ENCODE measurements at places on chromosomes 13 and 19. TPM values are rescaled to one million over a fixed set of nuclear protein-coding genes. Genes with fewer than 3 reads are reported as not detected.
A peak's percentile ranks its signal among the peaks of the same experiment; 100 is the strongest.

DNA sequence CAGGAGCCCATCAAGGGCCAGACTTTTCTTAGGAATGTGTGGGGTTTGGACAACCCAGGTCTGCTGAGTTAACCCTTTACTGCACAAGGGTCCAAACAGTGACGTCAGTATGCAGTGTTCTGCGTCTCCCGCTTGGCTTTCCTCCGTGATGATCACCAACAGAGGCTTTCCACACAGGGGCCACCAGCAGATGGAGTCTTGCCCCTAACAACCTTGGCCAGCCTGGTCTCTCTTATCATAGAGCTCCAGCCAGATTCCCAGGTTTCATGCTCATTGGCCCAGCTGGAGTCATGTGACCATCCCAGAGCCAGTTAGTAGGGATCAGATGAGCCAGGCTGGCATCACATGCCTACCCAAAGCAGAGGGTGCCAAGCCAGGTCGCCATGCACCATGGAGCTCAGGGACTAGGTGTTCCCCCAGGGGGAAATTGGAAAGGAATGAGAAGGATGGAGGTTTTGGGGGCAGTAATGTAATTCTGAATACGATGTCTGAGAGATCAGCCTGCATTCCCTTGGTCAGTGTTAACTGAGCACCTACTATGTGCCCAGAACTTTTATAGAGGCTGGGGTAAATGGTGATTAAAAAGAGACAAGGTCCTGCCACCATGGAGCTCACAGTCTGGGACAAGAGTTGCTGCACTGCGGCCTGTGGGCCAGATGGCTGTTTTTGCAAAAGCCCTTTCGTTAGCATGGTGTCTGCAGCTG lies 61.2 kb downstream of the MYH14 start:
- H3K27me3 ChIP-seq: no peaks in the 10 kb centered on the region
- no peak overlapping the region for H3K27ac ChIP-seq
- no peaks in the 10 kb centered on the region for H3K36me3 ChIP-seq
- DNase-seq: no peak

GRCh38 chr19:16062789-16063188 lies 13.5 kb upstream of the TPM4 start:
- no peaks in the 10 kb centered on the region for H3K36me3 ChIP-seq
- H3K27ac ChIP-seq: no peak overlapping the region
- H3K27me3 ChIP-seq: no peaks in the 10 kb centered on the region
- peak; percentile 85 for DNase-seq

DNA sequence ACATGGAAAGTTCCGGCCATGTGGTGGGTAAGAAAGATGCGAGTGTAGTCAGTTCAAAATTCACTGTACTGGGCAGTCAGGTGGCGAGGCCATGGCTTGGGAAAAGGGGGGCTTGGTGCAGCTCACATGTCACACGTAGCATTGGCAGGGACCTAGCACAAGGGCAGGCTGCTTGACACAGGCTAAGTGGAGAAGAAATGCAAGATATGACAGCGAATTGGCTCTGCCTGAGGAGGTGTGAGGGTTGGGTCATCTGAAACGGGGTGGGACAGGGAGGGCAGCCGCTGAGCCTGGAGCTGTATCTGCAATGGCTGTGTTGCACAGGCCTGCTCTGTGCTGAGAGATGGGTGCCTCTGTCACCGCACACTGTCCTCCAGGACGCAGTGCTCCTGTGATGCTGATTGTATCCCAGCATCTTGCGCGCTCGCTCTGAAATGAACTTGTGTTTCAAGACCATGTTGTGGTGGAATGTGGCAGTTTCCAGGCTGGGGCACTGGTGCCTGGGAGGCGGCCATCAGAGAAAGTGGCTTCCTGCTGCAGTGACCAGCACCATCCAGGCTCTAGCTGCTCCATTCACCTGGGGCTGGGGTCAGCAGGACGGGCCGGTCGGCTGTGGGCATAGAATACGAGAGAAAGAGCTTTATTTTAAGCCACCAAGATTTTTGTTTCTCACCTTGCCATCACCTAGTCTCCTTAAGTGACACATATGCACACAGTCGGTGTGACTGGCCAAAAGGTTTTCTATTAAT lies 70.3 kb downstream of the TEX29 start:
- H3K36me3 ChIP-seq: no peaks in the 10 kb centered on the region
- no peaks in the 10 kb centered on the region for H3K4me1 ChIP-seq
- no peak overlapping the region for H3K4me3 ChIP-seq
- H3K27me3 ChIP-seq: no peaks in the 10 kb centered on the region
- no peak overlapping the region for H3K27ac ChIP-seq

The IGFL1 gene
- total RNA-seq: not detected

The PNMA8A gene
- total RNA-seq: not detected

DNA sequence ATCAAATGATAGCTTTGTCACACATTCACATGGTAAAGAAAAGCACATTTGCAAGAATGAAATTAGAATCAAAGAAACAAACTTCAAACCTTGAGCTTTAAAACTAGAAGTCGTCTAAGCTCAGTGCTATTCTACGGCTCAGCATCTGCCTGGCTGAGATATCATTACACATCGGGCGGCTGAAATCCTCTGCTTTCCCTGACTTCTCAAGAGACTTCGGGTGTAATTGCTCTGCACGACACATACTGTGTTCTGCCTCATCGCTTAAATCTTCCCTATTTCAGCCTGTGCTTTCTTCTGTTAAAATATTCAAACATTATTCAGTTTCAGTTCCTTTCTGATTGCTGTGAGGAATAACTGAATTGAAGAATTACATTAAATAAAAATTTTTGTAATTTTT lies 265.3 kb downstream of the NALCN start:
- no peak overlapping the region for H3K4me3 ChIP-seq
- H3K27ac ChIP-seq: no peak overlapping the region
- peaks cover 3% of the 10 kb centered on the region for H3K27me3 ChIP-seq
- no peaks in the 10 kb centered on the region for H3K36me3 ChIP-seq

The GAS6 gene
- total RNA-seq: 0.41 TPM

Measured in natural killer cell (primary cell).